Left forelimb (tissue), 1 donor: ENCODE measurements at places on chromosomes 6 and 20.

DNA sequence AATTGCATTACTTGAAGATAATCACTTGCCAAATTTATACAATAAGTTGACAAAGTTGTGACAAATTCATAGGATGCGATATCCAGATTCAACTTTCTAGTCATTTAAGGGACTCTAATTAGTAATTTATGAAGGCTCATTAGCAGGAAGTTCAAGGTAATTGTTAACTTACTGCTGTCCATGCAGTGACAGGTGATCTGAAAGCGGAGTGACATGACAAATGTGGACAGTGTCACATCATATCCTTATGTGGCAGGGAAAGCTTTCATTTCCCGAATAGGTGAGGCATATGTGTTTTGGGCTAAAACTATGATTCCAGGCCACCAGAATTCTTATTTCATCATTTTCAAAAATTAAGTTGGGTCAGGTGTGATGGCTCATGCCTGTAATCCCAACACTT is 115.9 kb upstream of the BMP2 start:
- no peak for DNase-seq

- DNase-seq = no peak
Observed at GRCh38 chr6:56378966-56379585, 131.7 kb upstream of the COL21A1 start.

DNA sequence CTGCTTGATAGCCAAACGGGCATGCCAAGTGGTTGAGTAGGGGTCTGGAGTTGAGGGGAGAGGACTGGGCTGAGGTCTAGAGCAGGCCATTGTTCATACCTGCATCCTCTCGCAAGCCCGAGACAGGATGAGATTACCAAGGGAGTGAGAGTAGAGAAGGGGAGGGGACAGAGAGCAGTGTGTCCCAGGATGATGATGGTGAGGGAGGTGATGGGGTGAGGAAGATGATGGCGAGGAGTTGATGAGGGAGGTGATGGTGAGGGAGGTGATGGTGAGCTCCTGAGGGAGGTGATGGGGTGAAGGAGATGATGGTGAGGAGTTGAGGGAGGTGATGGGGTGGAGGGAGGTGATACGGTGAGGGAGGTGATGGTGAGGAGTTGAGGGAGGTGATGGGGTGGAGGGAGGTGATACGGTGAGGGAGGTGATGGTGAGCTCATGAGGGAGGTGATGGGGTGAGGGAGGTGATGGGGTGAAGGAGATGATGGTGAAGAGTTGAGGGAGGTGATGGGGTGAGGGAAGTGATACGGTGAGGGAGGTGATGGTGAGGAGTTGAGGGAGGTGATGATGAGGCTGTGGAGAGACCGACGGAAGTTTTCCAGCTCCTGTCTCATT is 6.4 kb downstream of the TMEM181 start:
- no peak for DNase-seq

- DNase-seq = no peak
Observed at GRCh38 chr6:26401389-26401986, 587 bp upstream of the BTN3A1 start.

DNA sequence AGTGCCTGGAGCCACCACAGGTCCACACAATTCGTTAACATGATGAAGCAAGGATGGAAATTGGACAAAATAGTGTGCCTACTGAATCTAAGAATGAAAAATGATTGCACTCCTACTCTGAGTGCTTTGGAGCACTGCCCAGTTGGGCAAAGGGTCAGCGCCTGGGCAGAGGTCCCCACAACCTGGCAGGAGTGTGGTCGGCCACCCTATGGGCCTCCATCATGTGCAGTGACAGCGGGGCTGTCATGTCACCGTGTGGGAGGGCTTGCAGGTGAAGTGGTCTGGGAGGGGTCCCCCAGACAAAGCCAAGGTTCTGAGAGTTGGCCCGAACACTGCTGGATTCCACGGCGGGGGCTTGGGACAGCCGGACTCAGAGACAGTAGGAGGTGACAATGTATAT is 36.2 kb upstream of the CD93 start:
- no peak for DNase-seq

DNA sequence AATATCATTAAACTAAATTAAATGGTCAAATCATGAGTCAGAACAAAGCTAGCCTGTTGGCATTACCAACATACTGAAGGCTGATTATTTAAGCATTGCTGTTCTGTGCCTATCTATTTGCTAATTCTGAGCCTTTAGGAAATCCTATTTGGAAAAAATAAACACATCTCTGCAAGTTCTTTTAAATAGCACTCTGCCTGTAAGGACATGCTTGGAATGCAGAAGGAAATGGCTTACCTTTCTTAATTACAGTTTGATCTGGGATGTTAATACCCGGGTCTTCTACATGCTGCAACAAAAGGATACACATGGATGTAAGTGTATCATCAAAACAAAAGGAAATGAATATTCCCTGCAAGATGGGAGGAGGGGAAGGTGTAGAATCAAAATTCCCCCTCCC is 8.3 kb downstream of the TFAP2A start:
- no peak for DNase-seq

GRCh38 chr6:143040018-143040417 is 20.7 kb upstream of the AIG1 start:
- no peak for DNase-seq

DNA sequence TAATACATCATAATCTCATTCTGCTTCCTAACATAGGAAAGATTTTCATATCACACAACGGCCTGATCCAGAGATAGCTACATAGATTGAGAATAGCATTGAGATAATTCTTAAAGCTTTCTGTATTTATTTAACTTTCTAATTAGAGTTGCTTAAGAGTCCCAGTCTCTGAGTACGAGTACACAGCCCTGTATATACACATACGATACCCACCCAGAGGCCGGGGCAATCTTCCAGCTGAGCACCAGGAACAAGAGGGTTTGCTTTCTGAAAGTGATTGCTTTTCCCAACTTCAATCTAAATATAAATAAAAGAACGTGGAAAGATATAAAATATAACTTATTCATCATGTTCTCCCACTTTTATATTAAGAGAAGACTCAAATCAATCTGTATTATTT is 313.8 kb downstream of the COL12A1 start:
- DNase-seq = no peak

GRCh38 chr6:143774347-143774746 is 68.8 kb upstream of the LTV1 start:
- no peak for DNase-seq

- no peak for DNase-seq
Observed at GRCh38 chr6:148346681-148347440, 4.2 kb downstream of the SASH1 start.

DNA sequence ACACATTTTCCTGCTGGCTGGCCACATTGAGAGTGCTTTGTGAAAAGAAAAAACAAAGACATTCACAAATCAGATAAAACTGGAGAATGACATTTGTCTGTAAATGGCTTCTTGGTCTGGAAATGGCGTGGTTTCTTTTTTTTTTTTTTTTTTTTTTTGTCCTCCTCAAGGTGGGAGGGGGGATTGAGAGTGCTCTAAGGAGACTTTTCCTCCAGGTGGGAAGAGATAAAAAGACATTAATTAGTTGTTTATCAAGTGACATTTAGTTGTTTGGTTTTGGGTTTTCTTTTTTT is 40.4 kb downstream of the GNAS start:
- DNase-seq = no peak

- DNase-seq = no peak
Observed at GRCh38 chr6:149458196-149458595, 26.6 kb downstream of the ZC3H12D start.

DNA sequence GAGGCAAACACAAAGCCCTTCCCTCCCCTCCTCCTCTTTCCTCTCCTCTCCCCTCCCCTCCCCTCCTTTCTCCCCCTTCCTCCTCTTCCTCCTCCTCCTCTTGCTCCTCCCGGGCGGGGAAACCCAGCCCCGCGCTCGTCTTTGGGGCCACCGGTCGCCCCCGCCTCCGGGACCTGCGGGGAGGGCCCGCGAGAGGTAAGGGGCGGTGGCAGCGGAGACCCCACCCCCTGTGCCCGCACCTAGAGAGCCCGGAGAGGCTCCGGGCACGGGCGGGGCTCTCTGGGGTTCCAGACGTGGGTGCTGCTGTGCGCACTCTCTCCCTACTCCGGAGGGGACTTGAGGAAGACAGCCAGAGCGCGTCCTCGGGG is at the start of gene RIN2:
RIN2 (plus strand) TSS at position 126 of the 368 bp plus-strand sequence. CDS start 131,344 bp downstream, outside the sequence.
- no peak for DNase-seq

DNA sequence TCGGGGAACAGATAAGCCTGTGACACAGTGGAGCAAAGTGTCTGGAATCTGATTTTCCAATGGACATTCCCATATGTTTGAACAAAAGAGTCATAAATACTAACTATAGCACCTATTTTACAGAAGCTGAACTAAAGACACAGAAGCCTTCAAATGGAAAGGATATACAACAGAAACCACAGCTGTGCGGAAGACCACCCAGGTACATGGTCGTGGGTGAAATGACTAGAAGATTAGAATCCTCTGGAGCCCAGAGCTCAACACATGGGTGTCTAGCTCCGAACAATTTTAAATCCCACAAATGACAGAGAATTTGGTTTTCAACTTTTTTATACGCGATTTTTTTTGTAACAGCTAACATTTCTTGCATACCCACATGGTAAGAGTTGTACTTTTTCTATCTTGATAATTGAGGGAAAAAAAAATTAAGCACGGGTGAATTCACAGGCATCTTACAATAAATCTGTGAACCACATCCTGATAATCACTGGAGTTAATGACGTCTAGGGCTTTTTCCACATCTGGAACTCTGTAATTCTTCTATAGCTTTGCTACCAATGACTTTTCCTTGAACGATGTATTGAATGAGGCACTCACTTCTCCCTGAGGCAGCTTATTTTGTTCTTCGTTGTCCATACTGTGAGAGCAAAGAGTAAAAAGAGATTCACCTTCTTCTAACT is 271.1 kb upstream of the AGPAT4 start:
- DNase-seq = no peak

DNA sequence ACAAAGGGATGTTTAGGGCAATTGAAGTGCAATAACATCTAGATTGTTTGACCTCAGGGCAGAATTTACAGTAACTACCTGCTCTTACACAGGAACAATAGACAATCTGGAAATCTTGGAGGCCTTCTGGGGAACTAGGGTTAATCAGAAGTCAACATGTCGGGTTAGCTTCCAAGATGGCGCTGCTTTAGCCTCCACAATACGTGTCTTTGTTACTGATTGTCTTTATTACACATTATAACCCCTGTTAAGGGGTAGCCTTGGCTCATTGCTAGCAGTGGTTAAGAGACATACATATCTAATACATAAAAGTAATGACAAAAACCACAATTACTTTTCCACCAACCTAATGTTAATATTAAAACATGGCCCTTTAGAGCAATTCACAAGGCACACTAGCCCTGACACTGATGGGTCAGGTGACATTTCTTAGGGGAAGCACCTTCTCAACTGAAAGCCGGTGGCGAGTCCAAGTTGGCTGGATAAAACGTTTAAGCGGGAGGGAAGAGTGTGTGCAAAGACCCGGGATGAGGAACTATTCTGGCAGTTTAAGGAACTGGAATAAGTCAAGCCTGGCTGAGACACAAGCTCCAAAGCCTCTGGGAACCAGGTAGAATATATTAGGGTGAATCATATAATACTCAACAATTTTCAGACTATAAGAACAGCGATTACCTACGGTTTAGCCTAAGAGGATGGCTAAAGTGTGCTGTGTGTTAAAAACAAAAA is 236.9 kb downstream of the BCAS1 start:
- no peak for DNase-seq

- DNase-seq = no peak
Observed at GRCh38 chr6:131197716-131198115, 62.4 kb downstream of the AKAP7 start.
